ENCODE measurements at places on chromosomes 7 and 10. TPM values are rescaled to one million over a fixed set of nuclear protein-coding genes. Genes with fewer than 3 reads are reported as not detected.

The MSANTD7 gene
- total RNA-seq = 15.1 TPM

The BLVRA gene
- total RNA-seq = 22.8 TPM

The PCLO gene
- total RNA-seq = 5.3 TPM

The OR13A1 gene
- not detected for total RNA-seq

The HELLS gene
- 9.2 TPM for total RNA-seq

The GPR85 gene
- total RNA-seq = 0.11 TPM

The RBP3 gene
- not detected for total RNA-seq

The RARRES2 gene
- total RNA-seq = 0.54 TPM

The VGF gene
- total RNA-seq = not detected

The NPFFR1 gene
- total RNA-seq = not detected

The TCAF2 gene
- total RNA-seq = 3.8 TPM

The LOXL4 gene
- 0.17 TPM for total RNA-seq

The HECTD2 gene
- 7.9 TPM for total RNA-seq

The CUBN gene
- total RNA-seq = 19.9 TPM

The MBL2 gene
- total RNA-seq = not detected

The RTKN2 gene
- under 0.01 TPM for total RNA-seq

The SDK1 gene
- 0.76 TPM for total RNA-seq

The ITIH2 gene
- not detected for total RNA-seq

The LRRC61 gene
- 4.8 TPM for total RNA-seq

Data from dermis lymphatic vessel endothelial cell (primary cell).